Substantia nigra (tissue), 51 donors: ENCODE measurements at places on chromosomes 3 and 15.

GRCh38 chr15:87609474-87609873, 647.1 kb downstream of the NTRK3 start:
- DNase-seq, result no peak

- no peak for DNase-seq
Observed at GRCh38 chr15:23073890-23074646, 34.7 kb upstream of the TUBGCP5 start.

DNA sequence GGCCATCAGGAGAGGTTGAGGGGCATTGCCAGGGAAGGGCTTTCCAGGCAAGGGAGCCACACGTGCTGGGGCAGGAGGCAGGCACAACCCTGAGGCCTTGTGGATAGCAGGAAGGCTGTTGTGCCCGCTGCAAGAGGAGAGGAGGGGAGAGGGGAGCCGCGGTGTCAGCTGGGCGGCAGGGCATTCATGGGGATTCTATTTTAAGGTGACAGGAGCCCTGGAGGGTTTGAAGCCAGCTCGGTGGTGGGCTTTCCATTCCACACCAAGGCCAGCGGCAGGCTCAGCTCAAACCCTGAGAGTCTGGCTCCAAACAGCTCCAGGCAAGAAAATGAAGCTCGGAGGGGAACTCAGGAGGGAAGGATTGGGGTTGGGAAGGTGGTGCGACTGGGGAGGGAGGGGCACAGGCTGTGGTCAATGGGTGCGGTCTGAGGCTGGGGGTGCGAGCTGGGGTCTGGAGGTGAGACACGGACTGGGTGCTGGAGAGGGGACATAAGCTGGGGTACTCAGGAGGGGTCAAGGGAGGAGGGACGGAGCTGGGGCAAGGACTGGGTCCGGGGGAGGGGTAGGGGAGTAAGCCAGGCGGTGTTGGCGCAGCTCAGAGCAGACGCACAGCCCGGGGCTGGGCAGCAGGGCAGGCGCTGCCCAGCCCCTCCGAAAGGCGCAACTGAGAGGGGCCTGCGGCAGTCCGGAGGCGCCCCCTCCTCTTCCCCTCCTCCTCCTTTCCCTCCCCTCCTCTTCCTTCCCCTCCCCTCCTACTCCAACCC, 43.4 kb downstream of the TPRA1 start:
- no peak for DNase-seq

GRCh38 chr3:20040548-20041196, 426 bp downstream of the KAT2B start:
- peak; percentile 80 for DNase-seq

DNA sequence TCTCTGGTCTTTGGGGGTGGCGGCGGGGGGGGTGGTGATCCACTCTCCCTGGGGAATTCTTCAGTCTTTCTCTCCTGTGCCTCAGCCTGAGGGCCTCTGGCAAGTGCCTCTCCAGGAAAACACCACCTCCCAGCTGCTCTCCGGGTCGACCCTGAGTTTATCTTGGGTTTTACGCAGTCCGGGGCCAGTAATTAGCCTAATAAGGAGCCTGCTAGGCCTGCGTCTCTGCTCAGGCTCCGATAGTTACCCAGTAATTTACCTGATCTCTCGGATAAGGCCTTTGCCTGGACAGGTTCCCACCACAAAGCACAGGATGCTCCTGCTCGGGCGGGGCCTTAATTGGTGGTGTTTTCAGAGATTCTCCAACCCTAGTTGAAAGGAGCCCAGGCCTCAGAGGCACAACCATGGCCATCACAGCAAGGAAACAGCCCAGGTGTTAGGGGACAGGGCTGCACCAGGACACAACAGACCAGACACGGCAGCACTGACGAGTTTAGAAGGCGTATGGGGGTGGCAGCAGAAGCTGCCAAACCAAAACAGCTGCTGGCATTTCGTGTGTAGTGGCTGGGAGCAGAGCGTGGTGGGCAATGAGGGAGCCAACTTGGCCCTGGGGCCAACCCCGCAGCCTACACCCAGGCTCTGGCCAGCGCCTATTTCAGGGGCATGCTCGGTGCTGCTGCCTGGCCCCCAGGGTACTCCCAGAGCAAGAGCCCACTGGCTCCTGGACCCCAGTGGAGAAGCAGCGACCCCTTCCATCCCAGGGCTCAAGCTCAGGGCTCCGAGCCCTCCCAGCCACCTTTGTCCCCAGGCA, 71.4 kb downstream of the KLF13 start:
- no peak for DNase-seq

- DNase-seq, result no peak
Observed at GRCh38 chr3:182389071-182389815, 404.1 kb upstream of the ATP11B start.

DNA sequence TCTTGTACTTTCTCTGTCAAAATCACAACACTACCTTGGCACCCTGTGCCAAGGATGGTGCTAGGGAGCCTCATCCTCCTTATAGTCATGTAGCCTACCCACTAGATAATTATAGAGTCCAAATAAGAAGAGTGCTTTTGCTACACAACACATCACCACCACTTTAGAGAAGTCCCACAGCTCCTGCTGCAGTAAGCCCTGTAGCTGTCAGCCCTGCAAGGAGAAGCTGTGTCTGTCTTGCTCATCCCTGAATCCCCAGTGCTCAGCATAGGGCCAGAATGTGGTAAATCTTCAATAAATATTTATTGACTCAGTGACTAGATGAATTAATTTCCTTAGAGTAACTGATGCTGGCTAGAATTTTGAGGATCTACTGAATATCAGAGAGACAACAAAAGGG, 190.8 kb downstream of the ZNF621 start:
- no peak for DNase-seq

- DNase-seq, result no peak
Observed at GRCh38 chr3:153145454-153145853, 16.6 kb upstream of the RAP2B start.

DNA sequence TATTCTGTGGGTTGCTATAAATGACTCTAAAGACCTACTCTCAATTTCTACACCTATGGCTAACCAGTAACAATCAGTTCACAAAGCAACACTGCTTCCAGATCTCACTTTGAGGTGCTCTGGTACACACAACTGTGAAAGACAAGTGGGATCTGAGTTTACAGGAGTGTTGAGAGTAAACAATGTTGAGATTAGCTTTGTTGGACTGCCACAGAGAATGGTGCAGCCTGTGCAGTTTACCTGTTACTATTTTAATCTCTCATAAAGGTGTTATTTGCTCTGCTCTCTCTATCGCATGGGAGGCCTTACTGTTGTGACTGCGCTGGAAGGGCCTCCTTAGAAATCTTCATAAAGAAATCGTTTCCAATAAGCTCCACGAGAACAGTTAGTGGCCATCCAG, 112.0 kb downstream of the SOX2 start:
- no peak for DNase-seq

GRCh38 chr15:74396445-74397238, 29.2 kb upstream of the CYP11A1 start:
- no peak for DNase-seq

DNA sequence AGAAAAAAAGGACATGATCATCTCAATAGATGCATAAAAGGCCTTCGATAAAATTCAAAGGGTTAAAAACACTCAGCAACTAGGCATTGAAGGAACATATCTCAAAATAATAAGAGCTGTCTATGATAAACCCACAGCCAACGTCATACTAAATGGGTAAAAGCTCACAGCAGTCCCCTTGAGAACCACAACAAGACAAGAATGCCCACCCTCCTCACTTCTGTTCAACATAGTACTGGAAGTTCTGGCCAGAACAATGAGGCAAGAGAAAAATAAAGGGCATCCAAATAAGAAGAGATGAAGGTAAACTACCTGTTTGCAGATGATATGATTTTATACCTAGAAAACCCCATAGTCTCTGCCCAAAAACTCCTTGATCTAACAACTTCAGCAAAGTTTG, 619.7 kb upstream of the LMCD1 start:
- no peak for DNase-seq

GRCh38 chr15:99343881-99344551, 92.7 kb downstream of the LRRC28 start:
- DNase-seq, result peak; percentile 30

GRCh38 chr3:44989636-44990373, 13.8 kb downstream of the EXOSC7 start:
- DNase-seq, result no peak

GRCh38 chr3:53552730-53553129, 58.3 kb downstream of the CACNA1D start:
- no peak for DNase-seq
